Activated CD4-positive, alpha-beta T cell treated with anti-CD3 and anti-CD28 coated beads, Interleukin-2, amount 10 ng/mL, durations not matched to agents 7 days and 5 days (primary cell): ENCODE measurements at places on chromosomes 3 and 15. TPM values are rescaled to one million over a fixed set of nuclear protein-coding genes. Genes with fewer than 3 reads are reported as not detected.

GRCh38 chr3:119794401-119794800, 12.5 kb downstream of the NR1I2 start:
- DNase-seq: no peak
- H3K4me3 ChIP-seq: no peak overlapping the region
- H3K27me3 ChIP-seq: peaks cover 16% of the 10 kb centered on the region
- no peaks in the 10 kb centered on the region for H3K4me1 ChIP-seq
- no peaks in the 10 kb centered on the region for H3K36me3 ChIP-seq
- H3K27ac ChIP-seq: no peak overlapping the region

SLC9C1 gene
- total RNA-seq: not detected

GRCh38 chr3:152671446-152672319, 163.2 kb upstream of the P2RY1 start:
- no peaks in the 10 kb centered on the region for H3K36me3 ChIP-seq
- no peak for DNase-seq
- peaks cover 5% of the 10 kb centered on the region for H3K27me3 ChIP-seq
- H3K27ac ChIP-seq: no peak overlapping the region
- H3K4me1 ChIP-seq: no peaks in the 10 kb centered on the region

- no peak for DNase-seq
- no peak overlapping the region for H3K27ac ChIP-seq
- H3K36me3 ChIP-seq: no peaks in the 10 kb centered on the region
- no peaks in the 10 kb centered on the region for H3K27me3 ChIP-seq
- H3K4me3 ChIP-seq: no peak overlapping the region
These were observed 311.8 kb downstream of the TBC1D5 start for GRCh38 chr3:17430582-17430981.
